ENCODE measurements at places on chromosomes 1 and 21.
A peak's percentile ranks its signal among the peaks of the same experiment; 100 is the strongest.

DNA sequence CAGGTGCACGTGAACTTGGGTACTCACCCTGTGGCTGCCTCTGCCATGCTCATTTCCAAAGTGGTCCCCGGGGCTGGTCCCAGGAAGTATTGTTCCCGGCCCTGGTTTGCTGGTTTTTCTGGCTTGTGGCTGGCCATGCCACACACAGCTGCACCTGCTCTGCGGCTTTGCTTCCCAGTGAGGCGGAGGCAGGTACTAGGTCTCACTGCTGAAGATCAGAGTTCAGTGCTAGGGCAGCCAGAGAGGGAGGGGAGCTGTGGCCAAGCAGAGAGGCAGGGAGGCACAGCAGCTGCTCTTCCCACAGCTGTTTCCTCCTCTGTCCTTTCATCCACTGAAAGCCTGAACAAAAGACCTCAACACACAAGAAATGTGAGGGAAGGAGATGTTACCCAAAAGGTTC is 30.5 kb downstream of the ENO1 start:
- DNase-seq = peak; percentile 59

- DNase-seq = peak; percentile 86
Measured at GRCh38 chr1:16612332-16613172, 812 bp downstream of the NBPF1 start.

DNA sequence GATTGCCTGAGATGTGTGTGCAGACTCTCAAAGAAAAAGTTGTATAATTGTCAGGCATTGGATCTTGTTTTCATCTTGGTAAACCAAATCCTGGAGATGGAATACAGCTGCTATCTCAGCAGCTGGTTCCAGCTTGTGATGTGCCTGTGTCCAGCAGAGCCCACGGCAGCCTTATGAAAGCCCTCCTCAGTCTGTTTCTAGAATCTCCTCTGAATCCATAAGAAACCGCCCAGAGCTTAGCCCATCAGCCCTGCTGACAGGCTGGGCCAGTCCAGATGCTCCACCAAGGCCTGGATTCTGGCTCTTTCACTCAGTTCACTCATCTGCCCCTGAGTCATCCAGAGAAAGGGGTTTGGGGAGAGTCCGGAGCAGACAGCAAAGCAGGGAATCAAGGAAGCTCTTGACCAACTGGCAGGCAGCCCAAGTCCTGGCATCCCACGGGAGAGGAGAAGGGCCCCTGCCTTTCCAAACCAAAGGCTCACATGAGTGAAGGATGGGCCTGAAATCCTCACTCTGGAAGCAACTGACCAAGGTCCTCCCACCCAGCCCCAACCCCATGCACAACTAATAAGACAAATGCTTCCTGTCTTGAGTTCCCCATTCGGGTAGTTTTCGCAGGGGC is 45.7 kb downstream of the NAV1 start:
- no peak for DNase-seq

DNA sequence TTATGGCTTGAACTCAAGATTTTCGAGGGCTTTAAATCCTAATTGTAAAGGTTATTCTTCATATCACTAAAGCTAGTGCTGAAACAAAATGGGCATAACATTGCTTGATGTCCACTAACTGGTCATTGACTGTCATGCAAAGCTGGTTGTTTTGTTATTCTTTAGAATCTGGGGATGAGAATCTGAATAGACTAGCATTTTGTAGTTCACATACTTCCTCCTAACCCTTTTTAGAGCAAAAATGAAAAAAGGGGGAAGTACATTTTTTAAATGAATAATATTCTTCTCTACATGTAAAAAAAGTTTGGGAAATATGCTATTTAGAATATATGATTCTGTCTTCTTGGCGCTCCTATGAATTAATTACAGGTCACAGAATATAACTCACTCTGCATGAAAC is 72.2 kb upstream of the HMCN1 start:
- DNase-seq = no peak

- DNase-seq = no peak
Measured at GRCh38 chr1:28122183-28122582, 33.8 kb upstream of the EYA3 start.

DNA sequence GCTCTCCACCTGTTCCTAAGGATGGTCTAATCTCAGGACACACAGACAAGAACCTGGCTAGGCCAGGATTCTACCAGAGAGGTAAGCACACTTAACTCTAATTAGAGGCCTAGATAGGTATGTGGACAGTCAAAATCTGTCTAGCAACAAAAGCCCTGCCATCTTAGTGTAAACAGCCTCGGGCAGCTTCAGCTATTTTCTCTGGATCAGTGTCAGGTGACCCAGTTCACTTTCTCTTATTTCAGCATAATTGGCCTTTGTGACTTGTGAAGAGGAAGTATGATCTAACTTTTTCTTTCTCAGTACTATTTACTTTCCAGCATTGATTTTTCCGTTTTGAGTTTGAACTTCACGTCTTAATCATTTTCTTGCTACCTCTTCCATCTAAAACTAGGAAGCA is 217.7 kb downstream of the CRB1 start:
- no peak for DNase-seq

GRCh38 chr1:209443361-209443931 is 140.1 kb upstream of the CAMK1G start:
- no peak for DNase-seq

- no peak for DNase-seq
Measured at GRCh38 chr1:64969305-64970046, 3.1 kb upstream of the JAK1 start.

DNA sequence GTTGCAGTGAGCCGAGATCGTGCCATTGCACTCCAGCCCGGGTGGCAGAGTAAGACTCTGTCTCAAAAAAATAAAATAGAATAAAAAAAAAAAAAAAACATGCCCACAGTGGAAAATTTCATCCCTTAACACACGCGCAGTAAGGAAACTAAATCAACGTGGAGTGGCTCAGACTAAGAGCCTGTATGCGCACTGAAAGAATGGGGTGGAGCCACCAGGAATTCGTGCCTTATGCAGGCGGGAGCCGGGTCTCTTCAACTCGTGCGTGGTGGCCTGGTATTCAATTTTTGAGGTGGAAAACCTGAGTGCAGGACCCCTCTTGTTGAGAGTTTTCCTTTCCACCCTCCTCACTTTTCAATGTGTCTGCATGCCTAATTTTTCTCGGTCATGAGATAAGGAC is 22.1 kb upstream of the CREG1 start:
- DNase-seq = no peak

GRCh38 chr1:92803140-92803887 is 18.4 kb upstream of the EVI5 start:
- no peak for DNase-seq

- peak; percentile 23 for DNase-seq
Measured at GRCh38 chr1:84642774-84643173, 47.5 kb downstream of the SSX2IP start.

DNA sequence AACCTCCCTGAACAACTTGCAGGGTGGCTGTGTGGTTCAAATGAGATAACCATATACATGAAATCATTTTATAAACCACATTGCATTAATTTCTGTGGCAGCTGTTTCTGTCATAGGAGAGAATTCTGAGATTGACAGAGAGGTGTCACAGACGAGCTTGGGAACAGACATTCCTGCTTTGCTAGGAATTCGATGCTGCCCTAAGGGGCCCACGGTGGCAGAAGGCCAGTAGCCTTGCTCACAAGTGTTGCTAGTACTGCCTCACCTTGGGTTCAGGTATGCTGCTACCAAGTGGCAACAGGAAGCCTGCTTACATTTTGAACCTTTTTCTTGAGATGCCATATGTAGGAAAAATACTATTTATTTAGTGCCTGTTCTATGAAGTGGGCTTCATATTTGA is 13.4 kb downstream of the KCNA10 start:
- DNase-seq = no peak

DNA sequence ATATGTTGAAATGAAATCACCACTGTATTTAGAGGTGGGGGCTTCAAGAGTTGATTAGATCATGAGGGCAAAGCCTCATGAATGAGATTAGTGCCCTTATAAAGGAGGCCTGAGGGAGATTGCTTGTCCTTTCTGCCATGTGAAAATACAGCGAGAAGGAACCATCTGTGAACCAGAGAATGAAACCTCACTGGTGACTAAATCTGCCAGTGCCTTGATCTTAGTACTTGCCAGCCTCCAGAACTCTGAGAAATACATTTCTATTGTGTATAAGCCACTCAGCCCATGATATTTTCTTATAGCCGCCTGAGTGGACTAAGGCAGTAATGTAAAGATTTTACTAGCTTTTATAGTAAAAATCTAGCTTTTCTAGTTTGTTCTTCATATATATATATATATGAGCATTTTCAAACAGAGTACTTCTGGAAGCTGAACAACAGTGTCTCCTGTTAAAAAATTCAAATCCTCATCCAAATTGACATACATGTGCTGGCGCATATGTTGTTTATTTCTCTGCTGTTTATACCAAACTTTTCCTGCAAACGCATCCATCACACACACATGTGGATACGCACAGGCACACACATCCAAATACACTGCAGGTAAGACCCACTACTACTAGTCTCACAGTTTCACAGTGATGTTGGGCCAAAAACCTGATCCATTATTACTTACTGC is 213.1 kb downstream of the RGS7 start:
- DNase-seq = no peak

GRCh38 chr1:52635321-52636089 is 2.5 kb downstream of the SHISAL2A start:
- peak; percentile 9 for DNase-seq

DNA sequence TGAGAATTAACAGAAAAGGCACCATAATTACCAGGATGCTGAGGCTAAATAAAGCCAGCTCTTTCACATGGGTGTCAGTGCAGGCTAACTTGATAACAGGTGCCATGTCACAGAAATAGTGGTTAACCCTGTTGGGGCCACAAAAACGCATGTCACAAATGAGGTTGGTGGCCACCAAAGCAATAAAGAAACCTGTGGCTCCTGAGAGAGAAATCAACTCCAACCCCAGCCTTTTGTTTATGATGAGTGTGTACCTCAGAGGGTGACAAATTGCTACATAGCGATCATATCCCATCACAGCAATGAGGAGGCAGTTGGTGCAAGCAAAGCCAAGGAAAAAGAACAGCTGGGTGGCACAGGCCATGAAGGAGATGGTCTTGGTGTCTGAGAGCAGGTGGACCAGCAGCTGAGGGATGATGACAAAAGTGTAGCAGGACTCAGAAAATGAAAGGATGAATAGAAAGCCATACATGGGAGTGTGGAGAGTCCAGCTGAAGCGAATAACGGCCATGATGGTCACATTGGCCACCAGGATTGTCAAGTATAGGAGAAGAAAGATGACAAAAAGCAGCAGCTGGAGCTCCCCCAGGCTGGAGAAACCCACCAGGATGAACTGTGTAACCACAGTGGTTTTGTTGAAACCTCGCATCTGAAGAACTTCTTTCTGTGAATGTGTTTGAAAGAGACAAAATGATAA is at the start of gene OR10T2:
Gene OR10T2, minus strand, starts transcription at position 649 of the 697 bp plus-strand sequence. Its CDS starts 0 bp downstream, at position 649.
- DNase-seq = no peak

GRCh38 chr1:184752656-184753055 is 2.0 kb downstream of the EDEM3 start:
- DNase-seq = peak; percentile 8

DNA sequence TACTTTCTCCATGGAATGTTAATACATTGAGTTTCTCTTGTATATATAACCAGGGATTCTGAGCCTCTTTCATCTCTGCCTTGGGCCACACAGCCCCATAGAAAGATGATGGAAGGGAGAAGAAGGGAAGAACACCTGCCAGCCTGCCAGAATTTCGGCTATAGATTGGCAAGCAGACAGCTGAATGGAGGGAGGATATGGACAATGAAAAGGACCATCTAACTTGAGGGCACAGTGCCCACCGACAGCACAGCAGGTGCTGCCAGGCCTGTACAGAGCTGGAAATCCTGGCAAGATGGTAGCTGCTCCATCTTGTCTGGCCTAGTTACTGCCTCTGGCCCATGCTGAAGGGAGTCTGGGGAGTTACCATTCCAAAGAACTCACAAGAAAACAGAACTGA is 244.3 kb downstream of the FGGY start:
- DNase-seq = no peak

GRCh38 chr1:118021668-118022067 is 92.1 kb downstream of the WDR3 start:
- no peak for DNase-seq

- DNase-seq = no peak
Measured at GRCh38 chr1:181483285-181484195, at the start of gene CACNA1E. TSS of gene CACNA1E (plus strand) at chr1:181483517. CDS start at chr1:181483745, 228 bp downstream.

DNA sequence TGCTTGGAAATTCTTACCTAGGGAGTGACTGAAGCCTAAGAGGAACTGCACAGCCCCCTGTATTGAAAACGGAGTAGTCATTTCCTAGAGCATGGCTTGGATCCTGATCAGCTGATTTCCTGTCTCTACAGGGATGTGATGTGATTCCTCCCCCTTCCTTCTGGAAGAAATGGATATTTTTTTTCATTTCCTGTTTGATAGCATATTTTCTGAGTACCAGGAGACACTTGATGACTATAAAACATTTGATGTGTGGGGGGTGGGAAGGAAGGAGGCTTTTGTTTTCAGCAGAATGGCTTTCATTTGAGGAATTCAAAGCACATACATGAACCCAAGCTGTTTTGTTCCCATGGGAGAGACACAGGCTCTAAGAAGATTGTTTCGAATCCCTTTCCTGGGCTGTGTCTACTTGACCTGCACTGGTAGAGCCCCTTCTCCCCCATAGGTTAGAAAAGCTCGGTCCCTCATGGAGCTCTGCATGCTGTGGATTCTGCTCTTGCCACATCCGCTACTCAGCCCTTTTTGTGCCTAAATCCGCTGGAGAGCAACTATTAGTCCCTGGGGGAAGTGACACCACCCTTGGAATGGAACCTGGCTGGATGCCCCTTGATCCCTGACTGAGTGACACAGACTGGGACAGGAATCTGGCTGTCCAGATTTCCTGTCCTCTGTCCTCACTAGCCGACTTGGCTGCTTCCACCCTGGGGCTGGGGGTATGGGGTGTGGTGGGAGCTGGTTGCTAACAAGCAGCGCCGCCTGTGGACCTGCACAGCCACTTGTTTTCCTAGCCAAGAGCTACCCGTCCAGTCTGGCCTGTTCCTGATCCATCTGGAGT is 71.8 kb upstream of the MACF1 start:
- peak; percentile 73 for DNase-seq

- DNase-seq = no peak
Measured at GRCh38 chr1:93001893-93002292, 40.6 kb upstream of the DIPK1A start.

DNA sequence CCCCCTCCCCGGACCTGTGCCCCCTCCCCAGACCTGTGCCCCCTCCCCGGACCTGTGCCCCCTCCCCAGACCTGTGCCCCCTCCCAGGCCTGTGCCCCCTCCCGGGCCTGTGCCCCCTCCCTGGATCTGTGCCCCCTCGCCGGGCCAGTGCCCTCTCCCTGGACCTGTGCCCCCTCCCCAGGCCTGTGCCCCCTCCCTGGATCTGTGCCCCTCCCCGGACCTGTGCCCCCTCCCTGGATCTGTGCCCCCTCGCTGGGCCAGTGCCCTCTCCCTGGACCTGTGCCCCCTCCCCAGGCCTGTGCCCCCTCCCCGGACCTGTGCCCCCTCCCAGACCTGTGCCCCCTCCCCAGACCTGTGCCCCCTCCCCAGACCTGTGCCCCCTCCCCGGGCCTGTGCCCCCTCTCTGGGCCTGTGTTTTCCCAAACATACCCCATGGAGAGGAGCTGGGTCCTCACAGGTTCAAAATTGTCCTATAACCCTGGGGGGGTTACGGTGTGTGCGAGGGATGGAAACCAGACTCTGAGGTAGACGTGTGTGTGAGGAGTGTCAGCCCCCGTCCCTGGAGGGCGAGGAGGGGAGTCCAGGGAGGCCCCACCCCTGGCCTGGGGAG is 47.6 kb upstream of the POFUT2 start:
- no peak for DNase-seq

Data from small intestine (tissue), 16 donors.